Nucleus accumbens (tissue), 56 donors: ENCODE measurements at places on chromosomes 7 and 10.

GRCh38 chr10:86190291-86190690 lies 176.3 kb downstream of the GRID1 start:
- DNase-seq: no peak

GRCh38 chr10:48234295-48234694 lies 40.2 kb downstream of the FRMPD2 start:
- no peak for DNase-seq

GRCh38 chr10:82889728-82890127 lies 1014.7 kb downstream of the NRG3 start:
- no peak for DNase-seq

- no peak for DNase-seq
These were observed 16.3 kb upstream of the VPS26A start for GRCh38 chr10:69107699-69108098.

DNA sequence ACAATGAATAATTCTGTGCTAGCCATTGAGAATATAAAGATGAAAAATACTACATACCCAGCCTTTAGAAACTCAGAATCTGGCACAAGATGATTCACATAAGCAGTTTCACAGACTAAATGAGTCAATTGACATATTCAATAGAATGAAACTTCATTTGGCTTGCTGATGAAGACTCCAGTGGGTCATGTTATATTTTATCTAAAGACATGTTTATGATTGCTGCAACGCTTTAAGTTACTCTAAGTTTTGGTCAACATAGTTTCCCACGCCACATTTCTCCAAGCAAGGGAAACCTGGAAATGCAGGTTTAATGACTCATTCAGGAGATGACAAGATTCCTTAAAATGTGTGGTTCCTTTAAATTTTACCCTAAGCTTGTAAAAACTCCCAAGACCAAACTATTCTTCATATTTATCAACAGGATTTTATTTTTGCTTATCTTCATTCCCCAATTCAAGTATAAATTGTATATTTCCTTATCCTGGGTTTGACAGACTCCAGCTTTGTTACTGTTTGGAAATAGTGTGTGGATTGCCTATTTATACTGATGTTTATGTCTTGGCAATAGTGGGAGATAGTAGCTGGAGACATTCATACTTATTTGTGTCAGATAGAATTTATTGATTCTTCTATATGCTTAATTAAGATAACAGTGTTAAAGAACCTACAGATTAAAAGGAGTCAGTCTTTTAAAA lies 6.6 kb downstream of the SEMA3A start:
- DNase-seq: no peak

- DNase-seq: no peak
These were observed 88.2 kb upstream of the SEMA3C start for GRCh38 chr7:81007051-81007450.

GRCh38 chr10:45410807-45411606 lies 37.0 kb downstream of the ALOX5 start:
- no peak for DNase-seq

DNA sequence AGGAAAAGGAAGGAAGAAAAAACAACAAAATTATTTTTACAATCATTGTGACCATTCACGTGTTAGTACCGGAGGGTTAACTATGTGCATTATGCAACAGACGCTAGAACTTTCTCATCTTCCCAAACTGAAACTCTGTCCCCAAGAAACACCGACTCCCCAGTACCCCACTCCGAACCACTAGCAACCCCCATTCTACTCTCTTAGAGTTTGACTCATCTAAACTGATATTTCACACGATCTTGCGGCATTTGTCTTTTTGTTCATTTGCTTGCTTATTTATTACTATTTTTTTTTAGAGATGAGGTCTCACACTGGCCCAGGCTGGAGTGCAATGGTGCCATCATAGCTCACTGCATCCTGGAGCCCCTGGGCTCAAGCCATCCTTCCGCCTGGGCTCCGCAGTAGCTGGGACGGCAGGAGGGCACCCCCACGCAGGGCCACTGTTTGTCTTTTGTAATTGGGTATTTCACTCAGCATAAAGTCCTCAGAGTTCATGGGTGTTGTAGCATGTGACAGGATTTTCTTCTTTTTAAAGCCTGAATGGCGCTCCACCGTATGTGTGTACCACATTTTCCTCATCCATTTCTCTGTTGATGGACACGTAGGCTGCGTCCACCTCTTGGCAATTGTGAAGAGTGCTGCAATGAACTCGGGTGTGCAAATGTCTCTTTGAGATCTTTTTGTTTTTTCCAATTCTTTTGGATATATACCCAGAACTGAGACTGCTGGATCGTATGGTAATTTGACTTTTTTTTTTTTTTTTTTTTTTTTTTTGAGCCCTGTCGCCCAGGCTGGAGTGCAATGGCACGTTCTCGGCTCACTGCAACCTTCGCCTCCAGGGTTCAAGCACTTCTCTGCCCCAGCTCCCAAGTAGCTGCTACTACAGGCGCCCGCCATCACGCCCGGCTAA lies 9.5 kb downstream of the MNX1 start:
- no peak for DNase-seq

- peak; percentile 26 for DNase-seq
These were observed 19.0 kb upstream of the ABI1 start for GRCh38 chr10:26879744-26880143.

GRCh38 chr10:61142987-61143386 lies 199.0 kb upstream of the RHOBTB1 start:
- no peak for DNase-seq

DNA sequence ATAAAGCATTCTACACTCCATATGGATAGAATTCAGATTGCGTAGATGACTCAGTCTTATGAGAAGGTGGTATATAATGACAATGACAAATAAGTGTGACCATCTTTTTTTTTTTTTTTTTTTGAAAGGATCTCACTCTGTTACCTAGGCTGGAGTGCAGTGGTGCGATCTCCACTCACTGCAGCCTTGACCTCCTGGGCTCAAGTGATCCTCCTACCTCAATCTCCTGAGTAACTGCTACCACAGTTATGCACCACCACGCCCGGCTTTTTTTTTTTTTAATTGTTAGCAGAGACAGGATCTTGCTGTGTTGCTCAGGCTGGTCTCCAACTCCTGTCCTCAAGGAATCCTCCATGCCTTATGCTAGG lies 43.2 kb upstream of the NRP1 start:
- no peak for DNase-seq

DNA sequence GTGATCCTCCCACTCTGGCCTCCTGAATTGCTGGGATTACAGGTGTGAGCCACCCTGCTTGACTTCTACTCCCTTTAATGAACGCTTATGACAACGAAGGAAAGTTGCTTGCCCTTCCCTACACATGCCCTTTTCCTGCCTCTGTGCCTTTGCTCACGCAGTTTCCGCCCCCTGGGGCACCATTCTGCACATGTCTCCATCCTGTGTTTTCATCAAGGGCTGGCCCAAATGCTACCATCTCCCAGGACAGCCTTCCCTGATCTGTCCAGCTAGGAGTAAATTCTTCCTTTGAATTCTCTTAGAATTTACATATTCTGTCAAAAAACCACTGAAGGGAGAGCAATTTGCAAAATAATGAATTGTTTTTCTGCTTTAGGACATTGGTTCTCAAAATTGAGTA lies 50.0 kb upstream of the KMT2C start:
- DNase-seq: no peak

- DNase-seq: no peak
These were observed 11.4 kb downstream of the ZWINT start for GRCh38 chr10:56349611-56350010.

DNA sequence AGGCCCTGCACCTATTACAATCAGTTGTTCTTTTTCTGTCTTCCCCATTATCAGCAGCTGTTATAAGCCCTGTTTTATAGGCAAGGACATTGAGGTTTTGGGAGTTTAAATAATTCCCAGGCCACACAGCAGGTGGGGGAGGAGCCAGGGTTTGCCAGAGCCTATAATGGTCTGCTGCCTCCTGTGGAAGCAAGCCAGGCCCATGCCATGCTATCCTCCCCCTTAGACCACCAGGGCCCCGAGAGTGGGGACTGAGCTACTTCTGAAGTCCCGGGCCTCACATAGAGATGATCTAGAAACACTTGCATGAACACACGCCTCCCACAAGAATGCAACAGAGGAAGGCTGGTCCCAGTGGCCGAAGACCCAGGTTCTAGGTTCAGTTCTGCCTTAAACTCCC lies 141.7 kb downstream of the SH3PXD2A start:
- DNase-seq: no peak

GRCh38 chr10:26457088-26457487 lies 18.9 kb downstream of the APBB1IP start:
- DNase-seq: no peak

- no peak for DNase-seq
These were observed 224.9 kb upstream of the TMEM229A start for GRCh38 chr7:124257638-124258308.

DNA sequence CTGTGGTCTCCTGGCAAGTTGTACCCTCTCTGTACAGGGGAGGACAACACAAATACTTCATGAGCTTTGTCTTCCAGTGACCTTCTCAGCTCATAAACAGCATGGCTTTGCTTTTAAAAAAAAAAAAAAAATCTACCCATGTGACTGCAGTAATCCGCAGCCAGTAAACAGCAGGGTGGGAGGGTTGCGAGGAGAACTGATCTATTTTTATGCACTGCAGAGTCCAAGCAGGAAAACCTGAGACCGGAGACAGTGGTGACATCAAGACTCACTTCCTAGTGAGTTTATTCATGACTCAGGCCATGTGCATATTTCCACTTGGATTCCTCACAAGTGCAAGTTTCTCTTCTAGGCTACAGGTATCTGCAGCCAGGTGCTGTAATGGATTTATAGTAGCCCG lies 127.9 kb downstream of the NRF1 start:
- DNase-seq: no peak

DNA sequence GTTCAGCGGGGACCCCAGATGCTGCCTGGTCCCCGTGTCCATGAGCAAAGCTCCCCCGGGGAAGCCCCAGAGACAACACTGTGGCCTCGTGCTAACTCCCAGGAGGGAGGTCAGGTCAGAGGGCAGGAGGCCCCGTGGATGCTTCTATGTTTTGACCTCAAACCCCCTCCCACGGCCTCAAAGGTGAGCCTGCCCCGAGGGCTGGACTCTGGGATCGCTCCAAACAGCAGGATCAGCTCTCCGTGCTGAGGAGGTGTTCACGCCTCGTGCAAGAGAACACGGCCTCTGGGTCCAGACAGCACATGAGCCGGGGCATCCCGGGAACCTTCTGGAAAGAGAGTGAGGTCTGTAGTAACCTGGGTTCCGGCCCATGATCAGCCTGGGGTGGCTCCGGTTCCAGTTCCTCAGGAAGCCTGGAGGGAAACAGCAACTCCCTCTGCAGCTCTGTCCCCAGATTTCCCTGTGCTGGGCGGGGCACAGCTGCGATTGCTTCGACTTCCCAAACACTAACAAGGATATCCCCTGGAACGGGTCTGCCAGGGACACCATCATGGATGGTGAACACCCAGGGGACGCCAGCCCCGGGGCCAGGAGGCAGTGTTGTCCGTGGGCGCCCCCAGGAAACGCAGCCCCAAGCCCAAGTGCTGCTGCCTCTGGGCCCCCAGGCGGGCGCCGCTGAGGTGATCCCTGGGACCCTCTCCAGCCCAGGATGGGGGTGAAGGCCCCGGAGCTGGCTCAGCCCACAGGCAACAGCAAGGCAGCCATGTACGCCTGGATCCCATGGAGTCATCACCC lies 18.0 kb upstream of the INPP5A start:
- DNase-seq: no peak

DNA sequence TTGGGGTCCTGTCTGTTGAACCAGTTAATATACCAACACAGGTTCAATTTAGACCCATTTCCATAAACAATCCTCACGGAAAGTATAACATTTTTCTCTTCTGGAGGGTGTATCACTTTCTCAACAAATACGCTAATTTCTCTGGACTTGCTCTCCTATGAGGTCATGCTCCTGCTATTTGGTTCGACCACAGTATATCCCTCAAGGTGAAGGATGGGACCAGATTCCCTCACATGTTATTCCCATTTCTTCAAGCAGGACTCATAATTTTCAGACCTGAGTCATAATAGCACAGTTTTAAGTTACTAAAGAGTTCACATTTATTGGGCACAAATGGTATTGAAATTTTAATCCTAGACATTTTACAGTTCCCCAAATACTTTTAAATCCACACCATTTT lies 57.2 kb downstream of the ADAM12 start:
- no peak for DNase-seq

GRCh38 chr10:13117841-13118783 lies 18.1 kb downstream of the OPTN start:
- no peak for DNase-seq

DNA sequence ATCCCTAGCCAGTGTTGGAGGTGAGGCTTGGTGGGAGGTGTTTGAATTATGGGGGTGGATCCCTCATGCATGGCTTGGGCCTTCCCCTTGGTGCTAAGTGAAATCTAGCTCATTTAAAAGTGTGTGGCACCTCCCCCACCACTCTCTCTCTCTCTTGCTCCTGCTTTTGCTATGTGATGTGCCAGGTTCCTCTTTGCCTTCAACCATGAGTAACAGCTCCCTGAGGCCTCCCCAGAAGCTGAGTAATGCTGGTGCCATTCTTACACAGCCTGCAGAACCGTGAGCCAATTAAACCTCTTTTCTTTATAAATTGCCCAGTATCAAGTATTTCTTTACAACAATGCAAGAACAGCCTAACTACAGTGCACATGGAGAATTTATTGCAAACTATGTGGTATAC lies 188.8 kb upstream of the POT1 start:
- no peak for DNase-seq

- peak; percentile 73 for DNase-seq
These were observed 57.1 kb upstream of the PCGF5 start for GRCh38 chr10:91163269-91163868.

DNA sequence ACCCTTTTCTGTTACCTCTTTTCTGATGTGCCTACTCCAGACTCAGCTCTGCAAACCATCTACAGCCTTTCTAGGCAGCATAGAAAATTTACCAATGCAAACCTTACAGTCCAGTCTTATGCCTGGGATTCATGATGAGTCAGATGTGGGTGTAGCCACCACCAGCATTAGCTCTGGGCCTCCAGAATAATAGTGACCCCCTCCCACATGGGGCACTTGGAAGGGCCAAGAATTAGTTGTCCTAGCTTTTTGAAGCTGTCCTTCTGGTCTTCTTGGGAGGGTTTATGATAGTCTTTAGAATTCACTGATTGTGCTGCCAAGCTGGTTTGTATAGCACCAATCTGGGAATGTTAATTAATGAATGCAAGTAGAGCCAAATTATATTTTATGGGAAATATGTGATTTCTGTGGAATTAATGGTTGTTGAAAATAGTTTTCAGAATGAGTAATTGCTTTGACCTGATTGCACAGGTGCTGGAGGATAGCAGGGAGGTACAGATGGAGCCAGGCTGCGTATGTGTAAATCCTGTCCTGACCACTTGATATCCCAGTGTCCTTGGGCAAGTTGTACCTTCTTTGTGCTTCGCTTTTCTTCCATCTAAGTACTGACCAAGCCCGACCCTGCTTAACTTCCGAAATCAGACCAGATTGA lies 94.8 kb downstream of the CPED1 start:
- DNase-seq: no peak

DNA sequence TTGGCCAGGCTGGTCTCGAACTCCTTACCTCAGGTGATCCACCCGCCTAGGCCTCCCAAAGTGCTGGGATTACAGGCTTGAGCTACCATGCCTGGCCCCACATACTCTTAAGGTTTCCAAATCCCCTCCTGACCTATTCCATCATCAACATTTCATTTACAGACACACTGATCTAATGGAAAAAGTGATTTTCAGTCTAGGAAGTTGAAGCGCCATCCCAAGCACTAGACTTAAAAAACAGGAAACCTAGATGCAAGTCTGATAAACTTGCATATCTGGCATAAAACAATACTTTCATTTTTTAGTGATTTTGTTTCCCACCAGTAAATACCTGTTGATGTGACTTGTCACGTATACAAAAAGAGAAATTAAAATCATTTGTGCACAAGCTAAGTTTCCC lies 44.0 kb downstream of the DNMBP start:
- DNase-seq: no peak
